Pancreas (tissue), 10 donors: ENCODE measurements at places on chromosomes 1 and 21. TPM values are rescaled to one million over a fixed set of nuclear protein-coding genes. Genes with fewer than 3 reads are reported as not detected.

NPPB gene
- polyA plus RNA-seq: 1.6 TPM

ADIPOR1 gene
- 45.6 TPM for polyA plus RNA-seq

LINGO4 gene
- 0.27 TPM for polyA plus RNA-seq

KCNK2 gene
- polyA plus RNA-seq: 0.42 TPM

DMBX1 gene
- not detected for polyA plus RNA-seq

GRCh38 chr21:26433386-26433785 lies 139.7 kb downstream of the CYYR1 start:
- H3K27ac ChIP-seq: no peak overlapping the region
- no peak for DNase-seq
- H3K36me3 ChIP-seq: no peaks in the 10 kb centered on the region
- no peaks in the 10 kb centered on the region for H3K27me3 ChIP-seq
- H3K4me3 ChIP-seq: no peak overlapping the region

OR2L8 gene
- not detected for polyA plus RNA-seq

DNA sequence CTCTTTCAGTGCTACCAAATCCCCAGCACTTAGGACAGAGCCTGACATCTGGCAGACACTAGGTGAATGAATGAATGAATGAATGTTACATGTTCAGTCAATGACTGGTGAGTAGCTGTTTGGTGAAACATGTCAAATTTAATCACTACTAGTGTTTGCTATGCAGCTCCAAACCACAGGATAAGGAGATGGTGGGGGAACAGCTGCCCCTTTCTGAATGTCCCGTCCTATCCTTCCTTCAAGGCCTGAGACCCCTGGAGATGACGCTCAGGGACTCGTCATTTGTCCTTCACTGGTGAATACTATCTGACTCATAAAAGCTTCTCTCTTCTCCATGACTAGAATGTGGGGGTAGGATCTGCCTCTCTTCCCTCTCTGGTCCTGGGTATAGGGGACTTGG lies 175.4 kb downstream of the HIVEP3 start:
- H3K4me3 ChIP-seq: no peak overlapping the region
- no peaks in the 10 kb centered on the region for H3K4me1 ChIP-seq
- H3K36me3 ChIP-seq: no peaks in the 10 kb centered on the region
